ENCODE measurements at places on chromosomes 1 and 21.

DNA sequence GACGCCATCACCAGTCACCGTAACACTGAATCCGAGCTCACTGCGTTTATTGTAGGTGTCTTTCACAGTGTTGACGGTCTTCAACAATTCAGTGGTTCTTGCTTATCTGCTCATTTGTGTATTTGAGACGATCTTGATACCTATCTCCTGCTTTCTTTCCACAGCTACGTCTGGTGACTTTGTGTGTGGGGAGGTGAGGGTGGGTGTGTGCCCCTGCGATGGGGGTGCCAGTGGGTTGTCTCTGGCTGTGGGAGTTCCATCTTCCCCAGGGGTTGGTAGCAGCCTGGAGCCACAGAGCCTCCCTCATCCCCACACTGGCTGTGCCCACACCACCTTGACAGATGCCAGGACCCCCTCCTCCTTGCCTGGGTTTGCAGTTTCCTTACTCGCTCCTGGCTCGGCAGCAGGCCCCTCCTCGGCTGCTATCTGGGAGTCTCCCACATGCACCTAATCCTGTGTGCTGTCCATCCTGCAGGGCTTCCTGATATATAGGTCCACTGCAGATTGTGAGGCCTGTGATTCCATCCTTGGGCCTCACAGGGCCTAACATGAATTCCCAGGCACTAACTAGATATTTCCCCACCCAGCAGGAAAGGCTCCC, 6.3 kb upstream of the PARP1 start:
- no peak for DNase-seq

GRCh38 chr21:36064085-36064460, 3.7 kb upstream of the SETD4 start:
- DNase-seq = no peak

DNA sequence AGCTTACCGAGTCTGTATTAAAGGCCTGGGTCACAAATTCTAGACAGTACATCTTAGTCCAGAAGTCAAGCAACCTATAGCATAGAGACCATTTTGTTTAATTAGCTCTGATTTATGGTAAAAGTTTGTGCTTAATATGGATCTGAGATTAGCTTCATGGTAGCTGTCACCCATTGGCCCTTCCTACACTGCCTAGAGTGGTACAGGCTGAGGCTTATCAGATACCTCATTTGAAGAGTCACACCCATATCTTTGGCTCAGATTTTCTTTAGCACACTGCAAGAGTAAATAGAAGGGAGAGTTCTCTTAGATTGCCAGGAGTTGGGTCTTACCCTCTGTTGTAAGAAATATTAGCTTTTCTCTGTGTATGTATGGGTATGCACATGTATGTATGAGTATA, 3.6 kb downstream of the AK4 start:
- no peak for DNase-seq

DNA sequence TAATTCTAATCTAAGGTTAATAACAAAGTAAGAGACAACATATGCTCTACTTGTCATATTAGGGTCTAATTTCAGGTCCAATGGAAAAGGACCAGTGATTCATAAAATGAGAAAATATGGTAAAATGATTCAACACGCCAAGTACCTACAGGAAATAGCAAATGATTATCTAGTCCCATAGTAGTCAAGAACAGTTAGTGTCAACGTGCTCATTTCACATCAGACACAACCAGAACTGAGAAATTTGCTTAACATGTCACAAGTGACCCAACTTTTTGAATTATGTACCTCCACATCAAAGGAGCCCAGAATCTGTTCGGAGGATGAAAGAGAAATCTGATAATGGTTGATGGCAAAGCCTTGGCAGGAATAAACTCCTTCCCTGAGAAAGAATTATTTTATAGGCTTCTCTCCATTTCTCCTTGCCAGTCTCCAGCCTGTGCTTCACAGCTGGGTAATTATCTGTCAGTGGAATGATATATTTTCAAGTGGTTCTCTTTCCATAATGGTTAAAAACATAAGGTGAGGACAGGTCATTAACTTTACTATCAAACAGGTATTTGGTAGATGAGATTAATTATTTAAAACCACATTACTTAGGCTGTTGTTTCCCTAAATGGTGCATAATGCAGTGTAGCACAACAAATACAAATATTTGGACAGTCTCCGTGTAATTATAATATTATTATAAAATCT, 83.2 kb downstream of the APP start:
- no peak for DNase-seq

DNA sequence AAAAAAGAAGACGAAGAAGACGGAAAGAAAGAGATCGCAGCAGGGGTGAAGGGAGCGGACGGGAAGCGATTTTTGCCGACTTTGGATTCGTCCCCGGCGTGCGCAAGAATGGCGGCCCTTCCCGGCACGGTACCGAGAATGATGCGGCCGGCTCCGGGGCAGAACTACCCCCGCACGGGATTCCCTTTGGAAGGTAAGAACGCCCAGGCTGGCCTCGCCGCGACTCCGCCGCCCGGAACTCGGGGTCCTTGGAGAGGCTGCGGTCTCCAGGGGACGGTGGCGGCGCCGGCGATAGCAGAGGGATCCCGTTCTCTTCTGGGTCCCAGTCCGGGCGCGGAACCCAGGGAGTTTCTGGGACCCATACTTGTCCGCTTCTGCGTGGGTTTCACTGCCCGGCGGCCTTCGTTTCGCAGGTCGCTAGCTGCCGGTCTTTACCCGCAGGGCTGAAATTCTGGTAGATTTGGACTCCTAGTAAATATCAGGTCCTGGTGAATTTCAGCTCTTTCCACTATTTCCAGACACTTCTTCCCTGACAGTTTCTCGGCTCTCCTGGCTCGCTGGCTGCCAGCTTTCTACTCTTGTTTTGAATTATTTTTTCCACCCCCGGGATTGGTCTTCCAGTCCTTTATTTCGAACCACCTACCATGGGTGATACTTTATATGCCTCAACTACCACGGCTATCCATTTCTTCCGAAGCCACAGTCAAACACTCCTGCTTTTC, 1.0 kb downstream of the PAX7 start:
- no peak for DNase-seq

DNA sequence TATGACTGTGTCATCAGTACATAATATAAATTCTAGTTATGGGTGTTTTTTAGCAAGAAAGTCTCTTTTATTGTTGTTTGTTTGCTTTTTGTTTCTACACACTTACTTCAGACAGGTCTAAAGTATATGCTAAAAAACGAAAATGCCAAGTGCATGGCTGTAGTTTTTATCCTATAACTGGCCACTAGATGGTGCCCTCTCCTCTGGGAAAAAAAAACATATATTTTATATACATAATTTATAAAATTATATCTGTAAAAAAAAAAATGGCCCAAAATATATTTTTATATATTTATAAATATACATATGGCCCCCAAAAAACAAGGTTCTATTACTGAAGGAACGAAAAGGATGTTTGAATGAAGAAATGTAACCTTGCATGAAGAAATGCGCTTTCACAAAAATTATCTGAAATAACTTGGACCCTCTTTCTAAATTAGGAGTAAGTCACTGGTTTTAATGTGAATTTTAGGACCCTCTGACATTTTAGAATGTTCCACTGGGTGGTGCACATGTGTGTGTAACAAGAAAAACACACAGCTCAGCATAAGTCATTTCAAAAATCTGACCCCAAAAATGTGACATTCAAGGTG, 93.5 kb downstream of the TTLL7 start:
- DNase-seq = no peak
